Choroid plexus epithelial cell (primary cell): ENCODE measurements at places on chromosomes 3 and 15.

- DNase-seq: no peak
Observed at GRCh38 chr3:43079536-43080332, 26.1 kb downstream of the POMGNT2 start.

GRCh38 chr3:23111797-23112196 is 91.3 kb upstream of the UBE2E2 start:
- no peak for DNase-seq

DNA sequence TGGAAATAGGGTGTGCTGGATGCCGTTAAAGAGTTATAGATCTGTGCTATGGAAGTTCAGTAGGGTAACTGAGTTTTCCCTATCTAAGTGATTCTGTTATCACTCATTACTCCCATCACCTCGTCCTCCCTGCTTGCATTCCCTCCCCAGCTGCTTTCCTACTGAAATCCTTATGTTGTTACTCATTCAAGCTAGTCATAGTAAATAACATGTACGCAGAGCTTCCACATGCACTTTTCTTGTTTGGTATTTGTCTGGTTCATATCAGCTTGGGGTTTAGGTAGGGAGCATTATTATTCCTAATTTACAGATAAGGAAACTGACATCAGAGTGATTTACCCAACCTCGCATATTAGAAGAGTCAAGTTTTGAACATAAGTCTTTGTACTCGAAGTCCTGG is 135.1 kb downstream of the HCN4 start:
- no peak for DNase-seq

- peak; percentile 9 for DNase-seq
Observed at GRCh38 chr3:13073326-13074005, at the start of gene IQSEC1. Gene IQSEC1 (minus strand): TSS chr3:13073429. CDS start chr3:13073014, 415 bp downstream.

- DNase-seq: peak; percentile 93
Observed at GRCh38 chr3:170709046-170709445, 123.2 kb upstream of the SLC7A14 start.

DNA sequence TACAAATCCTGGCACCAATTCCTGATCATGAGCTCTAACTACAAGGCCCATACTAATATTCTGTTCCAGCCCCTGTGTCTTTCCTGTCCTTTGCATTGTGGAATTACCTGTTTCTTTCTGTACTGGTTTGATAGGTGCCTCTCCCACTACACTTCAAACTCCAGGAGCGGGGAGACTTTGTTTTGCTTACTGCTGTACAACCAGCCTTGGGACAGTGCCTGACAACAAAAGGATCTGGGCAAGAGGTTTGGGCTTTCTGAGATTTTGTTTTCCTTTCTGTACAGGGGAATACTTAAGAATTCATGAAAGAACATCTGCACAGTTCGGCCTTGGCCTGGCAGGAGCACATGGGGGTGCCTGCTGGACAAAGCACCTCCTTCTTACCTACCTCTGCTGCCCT is 45.1 kb downstream of the ZDHHC3 start:
- DNase-seq: no peak

DNA sequence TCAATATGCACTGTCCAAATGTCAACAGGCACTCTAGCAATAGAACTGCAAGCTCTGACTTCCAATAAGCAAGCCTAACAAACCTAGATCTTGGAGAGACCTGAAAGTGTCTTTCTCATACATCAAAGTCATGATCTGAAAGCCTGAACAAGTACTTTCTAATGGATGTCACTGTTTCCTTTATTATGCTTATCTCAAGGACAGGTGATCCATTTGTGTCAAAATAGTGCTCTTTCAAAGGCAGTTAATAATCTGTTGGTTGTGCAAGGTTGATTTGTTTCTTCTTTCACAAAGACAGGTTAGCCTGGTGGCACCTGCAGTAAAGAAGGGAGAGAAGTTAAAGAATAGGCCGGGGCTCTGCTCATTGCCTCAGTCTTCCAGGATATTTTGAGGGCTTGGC is 146.8 kb downstream of the EPHB1 start:
- no peak for DNase-seq

DNA sequence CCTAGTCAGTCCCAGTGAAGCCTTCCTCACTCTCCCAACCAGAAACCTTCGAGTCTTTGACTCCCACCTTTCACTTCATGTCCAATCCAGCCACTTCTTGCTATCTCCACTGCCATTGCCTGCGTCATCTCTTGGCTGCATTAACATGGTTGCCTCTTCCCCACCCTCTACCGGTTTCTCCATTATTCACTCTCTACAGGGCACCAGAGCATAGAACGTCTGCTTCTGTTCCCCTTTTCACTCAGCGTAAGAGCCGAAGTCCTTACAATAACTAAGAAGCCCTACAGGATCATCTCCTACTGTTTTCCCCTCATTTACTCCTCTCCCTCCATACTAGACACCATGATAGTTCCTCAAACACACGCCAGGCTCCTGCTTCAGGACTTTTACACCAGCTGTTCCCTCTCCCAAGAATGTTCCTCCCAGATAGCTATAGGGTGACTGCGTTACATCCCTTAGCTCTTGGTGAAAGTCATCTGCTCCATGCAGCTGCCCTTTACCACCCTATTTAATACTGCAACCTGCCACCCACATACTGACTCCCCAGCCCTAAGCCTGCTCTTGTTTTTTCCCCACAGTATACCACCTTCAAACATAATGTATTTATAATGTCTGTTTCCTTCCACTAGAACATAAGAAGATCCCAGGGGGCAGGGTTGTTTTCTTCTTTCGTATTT is 30.9 kb downstream of the RCN2 start:
- no peak for DNase-seq

- peak; percentile 49 for DNase-seq
Observed at GRCh38 chr15:41493205-41493901, at the start of gene ITPKA. Gene ITPKA (plus strand): TSS chr15:41493874. CDS start chr15:41493928, 54 bp downstream.

DNA sequence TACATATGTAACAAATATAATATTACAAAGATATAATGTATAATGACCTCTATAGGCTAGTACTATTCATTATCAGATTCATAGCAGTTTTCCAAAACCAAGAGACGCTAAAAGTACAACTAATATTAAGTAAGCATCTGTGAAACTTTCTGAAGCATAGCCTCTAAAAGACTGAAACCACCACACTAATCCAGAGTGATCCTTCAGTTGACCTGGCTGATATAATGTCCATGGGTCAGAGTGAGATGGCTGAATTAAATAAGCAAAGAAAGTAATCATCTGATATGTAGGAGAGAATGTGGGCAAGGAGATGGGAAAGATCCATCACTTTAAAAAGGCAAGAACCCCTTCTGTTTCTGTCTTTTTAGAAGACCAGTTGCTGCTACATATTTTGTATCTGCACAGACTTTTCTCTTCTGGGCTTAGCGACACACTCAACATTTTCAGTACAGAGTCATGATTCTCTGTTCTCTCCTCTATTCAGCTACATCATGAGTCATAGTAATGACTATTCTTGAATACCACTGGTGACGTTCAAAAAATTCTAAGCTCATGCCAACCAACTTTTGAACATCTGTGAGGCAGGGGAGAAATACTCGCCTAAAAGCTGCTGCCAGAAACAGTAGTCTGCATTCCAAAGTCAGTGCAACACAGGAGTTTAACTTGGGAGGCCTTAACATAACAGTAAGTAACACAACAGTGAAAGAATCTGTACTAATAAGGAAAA is 149.6 kb downstream of the MAGI1 start:
- DNase-seq: peak; percentile 97

DNA sequence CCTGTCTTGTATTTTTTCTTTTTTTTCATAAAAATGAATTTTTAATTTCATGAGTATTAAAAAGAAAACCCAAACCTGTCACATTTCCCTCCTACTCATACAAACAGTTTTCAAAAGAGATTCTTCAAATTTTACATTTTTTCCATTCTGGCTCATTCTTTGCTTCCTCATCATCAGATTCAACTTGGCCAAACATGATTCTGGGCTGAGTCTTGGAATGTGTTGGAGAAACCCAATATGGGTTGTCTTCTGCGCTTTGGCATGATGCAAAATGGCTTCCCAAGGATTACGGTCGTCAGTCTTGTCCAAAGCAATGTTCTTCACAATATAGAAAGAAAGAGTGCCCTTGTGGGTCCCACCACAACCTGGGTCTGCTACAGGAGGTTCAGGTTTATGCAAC is 12.4 kb upstream of the TM4SF4 start:
- DNase-seq: no peak

- DNase-seq: peak; percentile 78
Observed at GRCh38 chr3:184145111-184145524, 10.0 kb downstream of the EIF2B5 start.
